ENCODE measurements at places on chromosomes 6 and 20.
A peak's percentile ranks its signal among the peaks of the same experiment; 100 is the strongest.

- no peak for DNase-seq
Measured at GRCh38 chr6:144344646-144345045, 59.5 kb downstream of the UTRN start.

- no peak for DNase-seq
Measured at GRCh38 chr6:155351273-155352129, 37.2 kb upstream of the TFB1M start.

- no peak for DNase-seq
Measured at GRCh38 chr6:35224720-35225119, 11.0 kb downstream of the SCUBE3 start.

DNA sequence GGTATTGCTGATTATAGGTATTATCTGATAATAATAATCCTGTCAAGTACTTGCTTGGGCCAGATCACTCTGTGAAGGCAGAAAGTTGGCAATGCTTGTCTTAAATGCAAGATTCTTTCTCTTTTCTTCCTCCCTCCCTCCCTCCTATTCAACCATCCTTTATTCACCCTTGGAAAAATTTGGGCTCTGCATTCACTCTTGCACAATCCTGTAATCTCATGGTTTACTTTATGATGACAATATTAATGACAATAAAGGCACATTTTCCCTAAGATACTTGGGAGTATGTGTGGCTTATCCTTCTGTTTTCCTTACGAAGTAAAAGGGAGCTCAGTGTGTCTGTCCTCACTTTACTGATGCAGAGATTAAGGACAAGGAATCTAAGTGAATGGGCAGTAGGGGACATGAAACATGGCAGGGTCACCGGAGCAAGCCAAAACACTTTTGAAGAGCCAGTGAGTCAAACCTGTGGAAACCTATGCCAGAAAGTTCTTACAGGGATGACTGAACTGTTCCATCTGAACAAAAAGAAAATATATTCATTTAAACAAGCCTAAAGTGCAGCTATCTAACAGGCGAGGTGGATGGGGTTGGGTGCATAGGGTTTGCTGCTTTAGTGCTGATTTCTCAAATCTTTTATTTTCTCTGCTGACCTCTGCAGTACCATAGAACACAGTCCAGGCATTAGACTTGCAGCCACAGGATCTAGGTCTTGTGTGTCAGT, 14.6 kb upstream of the RIPOR2 start:
- no peak for DNase-seq

- DNase-seq, result no peak
Measured at GRCh38 chr20:24949756-24950127, 673 bp downstream of the CST7 start.

GRCh38 chr6:110944681-110945151, 13.8 kb upstream of the GTF3C6 start:
- peak; percentile 75 for DNase-seq

GRCh38 chr20:50385733-50386640, 124.2 kb upstream of the PTPN1 start:
- DNase-seq, result no peak

GRCh38 chr20:38167851-38168760, 3.0 kb upstream of the TGM2 start:
- peak; percentile 67 for DNase-seq

DNA sequence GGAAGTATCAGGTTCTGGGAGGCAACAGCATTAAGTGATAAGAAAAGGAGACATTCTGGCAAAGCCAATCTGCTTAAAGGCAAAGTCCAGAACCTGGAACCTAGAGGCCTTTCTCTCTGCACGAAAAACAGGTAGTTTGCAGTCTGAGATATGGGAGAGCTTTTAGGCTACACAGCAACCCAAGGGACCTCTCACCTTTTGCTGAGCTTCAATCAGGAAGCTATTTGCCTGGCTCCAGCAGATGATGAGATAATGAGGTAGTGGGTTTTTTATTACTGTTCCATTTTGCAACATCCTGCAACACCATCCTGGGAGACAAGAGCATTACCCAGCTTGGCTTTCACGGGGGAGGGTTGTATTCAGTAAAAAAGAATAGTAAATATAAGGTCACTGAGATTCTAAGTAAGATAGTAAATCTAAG, 143.1 kb downstream of the ADGRG6 start:
- DNase-seq, result no peak

DNA sequence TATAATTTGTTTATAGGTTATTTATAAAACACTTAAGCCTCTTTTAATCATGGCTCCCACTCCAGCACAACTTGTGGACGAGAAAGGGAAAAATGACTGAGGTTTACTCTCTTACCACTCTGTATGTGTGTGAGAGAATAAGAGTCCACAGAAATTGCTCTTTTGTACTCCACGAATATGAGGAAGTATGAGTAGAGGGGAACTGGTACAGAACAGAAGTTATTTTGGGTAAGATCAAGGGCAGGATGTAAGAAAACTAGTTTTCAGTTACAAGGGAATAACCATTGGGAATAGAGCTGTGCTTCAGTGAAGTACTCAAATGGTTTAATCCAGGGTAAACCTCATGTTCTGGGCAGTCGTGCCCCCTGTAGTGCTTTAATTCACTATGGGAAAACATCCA, 72.6 kb downstream of the REV3L start:
- DNase-seq, result no peak

GRCh38 chr6:142246960-142247359, 54.8 kb upstream of the ADGRG6 start:
- DNase-seq, result no peak

- no peak for DNase-seq
Measured at GRCh38 chr20:52035498-52035897, 156.1 kb downstream of the ZFP64 start.

GRCh38 chr6:109978174-109979032, at the start of gene GPR6:
Gene GPR6, plus strand, starts transcription at chr6:109978311. Its CDS starts 802 bp downstream, at chr6:109979113.
- peak; percentile 79 for DNase-seq

DNA sequence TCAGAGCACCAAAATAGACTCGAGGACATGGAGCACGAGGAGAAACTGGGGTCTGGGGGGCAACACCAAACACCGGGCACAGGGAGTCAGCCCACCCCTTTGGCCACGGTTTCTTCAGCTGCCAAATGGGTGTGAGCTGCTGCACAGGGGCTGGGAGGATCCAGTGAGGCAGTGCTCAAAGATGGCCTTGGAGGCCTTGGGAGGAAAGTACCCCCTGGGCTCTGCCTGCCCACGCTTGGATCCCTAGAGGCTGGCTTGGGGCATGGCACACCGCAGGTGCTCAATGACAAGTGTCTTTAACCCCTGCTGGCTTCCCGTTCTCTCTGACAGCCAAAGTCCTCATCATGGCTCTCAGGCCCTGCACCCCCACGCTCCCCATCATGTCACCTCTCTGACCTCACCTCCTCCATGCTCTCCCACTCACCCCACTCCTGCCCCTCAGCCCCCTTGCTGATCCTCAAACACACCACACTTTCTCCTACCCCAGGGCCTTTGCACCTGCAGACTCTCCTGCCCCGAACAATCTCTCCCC, 190.3 kb downstream of the ANKRD60 start:
- no peak for DNase-seq

DNA sequence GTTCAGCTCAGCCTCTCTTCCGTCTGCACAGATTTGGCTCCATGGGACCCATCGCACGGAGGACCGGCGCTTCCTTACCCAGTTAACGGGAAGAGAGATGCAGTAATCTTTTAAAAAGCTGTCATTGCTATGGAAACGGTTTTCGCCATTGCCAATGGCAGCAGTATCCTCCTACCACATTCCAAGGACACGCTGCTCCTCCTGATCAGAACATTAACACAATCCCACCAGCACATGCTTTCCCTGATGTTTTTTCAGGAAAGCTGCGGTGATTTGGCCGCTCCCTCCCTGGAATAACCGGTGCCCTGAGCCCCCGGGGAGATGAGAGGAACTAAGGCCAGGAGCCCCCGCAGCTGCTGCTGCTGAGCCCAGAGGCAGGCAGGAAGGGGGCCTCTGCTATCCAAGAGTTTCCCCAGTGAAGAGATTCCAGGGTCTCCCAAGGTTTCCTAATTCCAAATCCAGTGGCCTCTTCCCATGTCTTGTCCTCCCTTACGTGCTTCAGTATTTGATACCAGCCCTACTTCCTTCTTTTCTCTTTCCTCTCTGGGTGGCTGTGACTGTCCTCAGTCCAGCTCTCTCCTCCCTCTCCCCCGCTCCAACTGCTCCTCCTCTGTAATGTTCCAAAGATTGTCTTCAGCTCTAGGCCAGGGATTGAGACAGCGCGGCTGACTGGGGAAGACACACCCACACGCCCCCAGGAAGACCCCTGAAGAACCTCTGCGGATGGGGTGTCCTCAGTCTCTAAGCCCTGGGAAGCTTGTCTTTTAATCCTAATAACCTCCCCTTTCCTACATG, 2.6 kb downstream of the BNIP5 start:
- no peak for DNase-seq

DNA sequence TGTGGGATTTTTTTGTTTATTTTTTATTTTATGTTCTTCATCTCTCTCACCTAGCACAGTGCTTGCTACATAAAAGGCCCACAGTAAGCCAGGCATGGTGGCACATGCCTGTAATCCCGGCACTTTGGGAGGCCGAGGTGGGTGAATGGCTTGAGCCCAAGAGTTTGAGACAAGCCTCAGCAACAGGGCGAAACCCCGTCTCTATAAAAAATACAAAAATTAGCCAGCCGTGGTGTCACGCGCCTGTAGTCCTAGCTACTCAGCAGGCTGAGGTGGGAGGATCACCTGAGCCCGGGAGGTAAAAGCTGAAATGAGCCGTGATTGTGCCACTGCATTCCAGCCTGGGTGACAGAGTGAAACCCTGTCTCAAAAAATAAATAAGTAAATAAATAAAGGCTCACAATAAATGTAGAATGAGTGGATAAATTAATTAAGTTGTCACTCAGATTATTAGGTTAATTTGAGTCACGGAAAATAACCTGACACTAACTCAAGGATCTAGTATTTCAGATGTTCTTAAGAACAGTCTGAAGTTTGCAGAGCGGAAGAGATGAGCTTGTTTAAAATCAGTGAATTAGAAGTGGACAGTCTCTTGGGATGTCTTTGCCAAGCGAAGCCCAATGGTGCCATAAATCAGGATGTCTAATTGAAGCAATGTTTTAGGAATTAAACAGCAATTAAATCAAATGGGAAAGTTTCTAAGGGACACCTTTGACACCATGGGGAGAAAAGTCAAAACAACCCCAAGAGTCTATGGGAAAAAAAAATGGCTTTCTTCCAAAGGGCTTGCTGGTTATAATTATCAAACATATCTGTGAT, 214.4 kb downstream of the ZNF217 start:
- no peak for DNase-seq

- no peak for DNase-seq
Measured at GRCh38 chr20:39059036-39059435, 96.9 kb downstream of the DHX35 start.

- no peak for DNase-seq
Measured at GRCh38 chr20:23058240-23058639, 8.8 kb upstream of the THBD start.

DNA sequence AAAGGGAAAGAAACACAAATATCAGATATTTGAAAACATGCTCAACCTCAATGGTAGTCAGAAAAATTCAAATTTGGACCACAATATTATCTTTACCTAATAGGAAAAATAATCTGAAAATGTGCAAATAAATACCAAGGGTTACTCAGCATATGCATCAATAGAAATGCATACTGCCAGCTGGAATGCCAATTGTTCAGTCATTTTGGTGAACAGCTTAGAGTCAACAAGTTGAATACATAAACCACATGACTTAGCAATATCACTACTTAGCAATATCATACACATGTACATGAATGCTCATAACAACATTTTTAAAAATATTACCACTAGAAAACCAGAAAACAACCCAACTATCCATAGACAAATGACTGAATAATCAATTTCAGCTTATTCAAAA, 212.7 kb downstream of the PTPRK start:
- no peak for DNase-seq

GRCh38 chr6:140032189-140032588, 657.7 kb upstream of the CITED2 start:
- no peak for DNase-seq

- DNase-seq, result no peak
Measured at GRCh38 chr6:70396796-70397729, 16.2 kb upstream of the FAM135A start.

DNA sequence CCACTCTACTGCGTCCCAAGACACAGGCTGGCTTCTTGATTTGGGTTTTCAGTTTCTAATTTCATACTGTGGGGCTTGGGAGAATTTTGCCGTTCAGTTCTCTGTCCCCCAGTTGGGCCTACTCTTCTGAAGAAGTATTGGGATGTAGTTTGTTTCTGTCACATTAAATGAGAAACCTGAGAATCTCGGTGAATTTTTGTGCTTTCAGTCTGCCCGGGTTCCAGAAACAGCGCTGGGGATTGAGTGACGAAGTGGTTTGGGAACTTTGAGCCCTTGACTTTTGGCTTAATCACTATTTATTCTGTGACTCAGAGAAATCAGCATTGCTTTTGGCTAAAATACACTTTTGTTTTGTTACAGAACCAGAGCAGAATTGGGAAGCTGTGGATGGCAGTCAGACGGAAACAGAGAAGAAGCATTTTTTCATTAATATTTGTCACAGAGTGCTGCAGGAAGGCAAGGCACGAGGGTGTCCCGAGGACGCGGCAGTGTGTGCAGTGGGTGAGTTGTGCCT, 74.0 kb downstream of the IGF2R start:
- DNase-seq, result no peak

DNA sequence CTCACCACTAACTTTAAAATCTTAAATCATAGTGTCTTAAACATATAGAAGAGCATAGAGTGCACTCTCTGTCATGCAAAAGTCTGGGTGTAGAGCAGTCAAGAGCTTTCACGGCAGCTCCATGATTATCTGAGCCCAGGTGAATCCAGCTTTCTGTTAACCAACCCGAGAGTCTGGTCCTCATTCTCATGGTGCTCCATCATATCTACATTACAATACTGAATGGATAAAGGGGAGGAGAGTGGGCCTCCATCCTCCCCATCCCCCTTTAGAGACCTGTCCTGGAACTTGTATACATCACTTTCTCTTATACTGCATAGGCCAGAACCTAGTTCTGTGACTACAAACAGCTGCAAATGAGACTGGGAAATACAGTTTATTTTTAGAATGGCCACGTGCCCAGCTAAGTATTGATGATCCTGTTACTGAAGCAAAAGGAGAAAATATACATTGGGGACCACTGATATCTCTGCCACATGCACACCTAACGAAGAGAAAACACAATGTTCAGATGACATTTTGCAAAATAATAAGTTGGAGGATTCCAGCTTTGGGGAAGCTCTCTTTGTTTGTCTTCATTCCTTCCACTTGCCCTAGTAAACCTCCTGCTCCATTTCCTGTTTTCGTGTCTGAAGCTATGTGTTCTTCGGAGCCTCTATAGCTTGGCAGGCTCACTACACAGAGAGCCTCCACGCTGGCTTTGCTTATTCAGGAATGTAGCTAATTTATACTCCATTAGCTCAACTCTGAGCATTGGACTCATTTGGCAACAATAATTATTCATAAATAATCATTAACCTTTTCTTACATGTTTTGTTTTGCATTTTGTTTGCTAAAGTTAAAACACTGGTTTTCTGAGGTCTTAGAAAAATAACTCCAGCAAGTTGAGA, 110.1 kb downstream of the IYD start:
- DNase-seq, result no peak

DNA sequence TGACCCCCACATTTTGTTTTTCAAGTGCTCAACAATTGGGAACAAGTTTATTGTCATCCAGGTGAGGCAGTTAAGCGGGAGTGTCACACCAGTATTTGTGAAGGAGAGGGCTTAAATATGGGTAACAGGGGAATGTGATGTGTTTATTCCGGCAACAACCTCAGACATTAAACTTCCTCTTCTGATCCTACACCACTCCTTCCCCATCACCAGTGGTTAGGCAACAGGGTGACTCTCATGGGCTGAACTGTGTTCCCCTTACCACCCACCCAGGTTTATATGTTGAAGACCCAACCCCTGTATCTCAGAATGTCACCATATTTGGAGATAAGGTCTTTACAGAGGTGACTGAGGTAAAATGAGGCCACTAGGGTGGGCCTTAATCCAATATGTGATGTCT, 52.1 kb upstream of the RNF182 start:
- no peak for DNase-seq

All from AG08396 (cell line).